ENCODE measurements at places on chromosomes 12 and 14.
A peak's percentile ranks its signal among the peaks of the same experiment; 100 is the strongest.

GRCh38 chr12:47573146-47573659 is 132.6 kb downstream of the RPAP3 start:
- no peak for DNase-seq

DNA sequence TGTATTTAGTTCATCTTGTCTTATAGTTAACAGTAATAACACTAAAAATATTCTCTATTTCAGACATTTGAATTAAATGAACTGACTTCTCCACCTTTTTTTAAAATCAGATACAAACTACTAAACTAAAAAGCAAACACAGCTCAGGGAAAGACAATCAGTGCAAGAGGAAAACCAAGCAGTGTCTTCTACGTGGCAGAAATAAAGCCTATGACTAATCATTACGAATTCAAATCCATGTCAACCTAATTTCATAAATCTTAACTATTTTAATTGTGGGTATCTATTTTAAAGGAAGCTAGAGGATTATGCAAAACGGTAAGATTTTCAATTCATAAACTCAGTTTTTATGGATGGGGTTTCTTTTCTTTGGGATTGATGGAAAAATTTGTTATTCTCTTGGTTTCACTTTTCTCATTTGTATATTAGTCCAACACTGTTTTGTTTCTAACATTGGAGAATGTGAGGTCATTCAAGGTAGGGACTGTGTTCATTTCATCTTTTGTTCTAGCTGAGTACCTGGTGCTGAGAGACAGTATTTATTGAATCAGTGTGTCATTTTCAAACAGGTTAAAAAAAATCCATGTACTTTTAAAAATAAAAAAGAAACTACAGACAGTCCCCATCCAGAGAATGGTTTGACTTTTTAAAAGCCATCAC is 12.8 kb upstream of the PALS1 start:
- no peak for DNase-seq

GRCh38 chr12:1616233-1617066 is 12.6 kb upstream of the WNT5B start:
- DNase-seq: no peak

GRCh38 chr12:28191051-28192048 is 1.1 kb downstream of the CCDC91 start:
- DNase-seq: peak; percentile 59
